ENCODE measurements at places on chromosomes 3 and 15.
A peak's percentile ranks its signal among the peaks of the same experiment; 100 is the strongest.

DNA sequence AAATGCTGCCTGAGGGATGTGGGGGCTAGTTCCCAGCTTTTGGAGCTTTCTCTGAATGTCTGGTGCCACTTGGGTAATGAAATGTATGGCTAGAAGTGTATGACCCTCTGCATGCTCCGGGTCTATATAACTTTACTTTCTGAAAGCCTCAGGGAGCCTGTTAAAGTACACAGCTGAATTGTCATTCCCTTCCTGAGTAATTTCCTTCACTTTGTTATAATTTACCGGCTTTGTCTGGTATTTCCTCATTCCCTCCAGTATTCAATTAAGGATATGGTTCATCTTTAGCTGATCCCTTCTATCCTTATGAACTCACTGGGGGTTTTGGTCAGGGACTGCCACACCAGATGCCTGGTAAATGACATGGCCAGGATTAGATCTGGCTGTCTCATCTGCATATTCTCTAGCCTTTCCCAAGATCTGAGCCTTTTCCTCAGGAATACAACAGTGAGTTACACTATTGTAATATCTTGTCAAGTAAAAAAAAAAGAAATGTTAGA lies 620.3 kb downstream of the ZPLD1 start:
- DNase-seq = no peak

- DNase-seq = no peak
These were observed 41.5 kb downstream of the STRIT1 start for GRCh38 chr3:155252021-155252420.

GRCh38 chr3:99850608-99851007 lies 32.9 kb downstream of the CMSS1 start:
- no peak for DNase-seq

DNA sequence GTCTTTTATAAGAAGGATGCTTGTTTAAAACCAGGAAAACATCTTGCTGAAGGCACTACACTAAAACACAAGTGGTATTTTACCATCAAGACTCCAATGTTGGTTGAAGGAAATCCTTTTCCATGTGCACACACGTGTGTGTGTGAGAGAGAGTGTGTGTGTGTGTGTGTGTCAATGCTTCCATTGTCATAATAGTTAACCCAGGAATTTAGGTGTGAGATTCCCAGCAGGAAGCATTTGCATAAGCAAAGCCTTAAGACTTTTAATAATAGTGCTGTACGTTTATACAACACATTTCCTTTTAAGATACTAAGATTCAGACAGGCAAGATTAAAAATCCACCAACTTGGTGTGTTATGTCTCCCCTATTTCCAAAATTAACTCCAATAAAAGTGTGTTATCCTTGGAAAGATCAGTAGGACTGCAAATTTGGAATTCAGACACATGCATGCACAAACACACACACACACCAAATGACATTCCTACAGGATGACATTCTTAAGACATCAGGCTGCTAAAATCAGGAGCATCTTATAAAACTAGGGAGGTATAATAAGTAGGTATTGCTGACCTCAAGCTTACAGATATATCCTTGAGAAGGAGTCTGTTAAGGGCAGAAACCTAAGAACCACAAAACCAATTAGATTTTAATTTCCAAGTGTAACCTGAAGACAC lies 18.3 kb downstream of the LMCD1 start:
- no peak for DNase-seq

DNA sequence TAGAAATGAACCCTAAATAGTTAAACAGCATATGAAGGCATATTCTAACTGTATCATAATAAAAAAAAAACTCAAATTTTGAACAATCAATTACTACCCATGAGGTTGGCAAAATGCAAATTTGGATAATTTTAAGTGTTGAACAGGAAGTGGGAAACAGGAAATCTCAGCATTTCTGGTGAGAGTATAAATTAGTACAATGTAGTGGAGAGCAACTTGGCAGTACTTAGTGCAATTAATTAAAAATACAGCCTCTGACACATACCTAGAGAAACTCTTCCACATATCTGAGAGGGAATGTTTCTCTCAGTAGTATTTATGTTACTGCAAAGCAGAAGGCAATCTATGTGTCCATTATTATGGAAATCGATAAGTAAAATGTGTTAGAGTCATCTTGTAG lies 96.8 kb downstream of the TUSC7 start:
- DNase-seq = no peak

GRCh38 chr3:136075218-136075808 lies 109.8 kb downstream of the PPP2R3A start:
- DNase-seq = peak; percentile 75

DNA sequence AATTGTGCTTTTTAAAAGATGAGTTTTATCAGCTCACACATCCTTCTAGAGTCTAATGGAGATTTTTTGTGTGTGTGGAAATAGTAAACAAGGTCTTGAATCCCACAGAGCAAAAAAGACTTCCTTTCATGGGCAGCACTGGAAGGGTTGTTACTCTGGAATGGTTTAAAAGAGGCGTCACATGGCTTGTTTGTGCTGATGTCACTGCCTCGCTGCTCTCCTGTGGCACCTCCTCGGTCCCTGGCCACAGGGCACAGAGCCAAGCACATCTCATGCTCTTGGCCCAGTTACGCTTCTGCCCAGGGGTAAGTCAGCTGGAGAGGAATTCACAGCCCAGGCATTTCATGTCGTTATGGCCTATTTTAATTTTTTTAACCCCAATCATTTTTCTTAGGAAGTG lies 53.2 kb downstream of the PGPEP1L start:
- no peak for DNase-seq
